Stimulated activated CD4-positive, alpha-beta T cell treated with anti-CD3 and anti-CD28 coated beads, Interleukin-15, amount 100 ng/mL, for 24 hours (primary cell): ENCODE measurements at places on chromosomes 13 and 19.

DNA sequence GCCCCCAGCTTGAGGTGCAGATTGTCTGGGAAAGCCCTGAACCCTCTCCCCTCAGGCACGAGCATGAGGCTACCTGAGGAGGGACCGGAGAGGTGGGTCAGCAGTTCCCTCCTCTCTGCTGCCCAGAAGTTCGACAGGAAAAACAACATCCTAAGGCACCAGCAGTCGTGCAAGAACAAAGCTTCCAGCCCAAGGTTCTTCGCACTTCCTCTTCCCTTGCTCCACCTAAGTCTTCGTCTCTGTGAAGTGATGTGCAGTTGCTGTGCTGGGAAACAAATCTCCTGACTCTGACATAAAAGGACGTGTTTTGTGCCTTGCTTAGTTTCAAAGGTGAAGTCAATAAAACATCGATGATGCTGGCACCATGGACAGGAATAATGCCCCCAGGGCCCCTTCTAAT, 173.3 kb downstream of the USP12 start:
- no peak for DNase-seq

DNA sequence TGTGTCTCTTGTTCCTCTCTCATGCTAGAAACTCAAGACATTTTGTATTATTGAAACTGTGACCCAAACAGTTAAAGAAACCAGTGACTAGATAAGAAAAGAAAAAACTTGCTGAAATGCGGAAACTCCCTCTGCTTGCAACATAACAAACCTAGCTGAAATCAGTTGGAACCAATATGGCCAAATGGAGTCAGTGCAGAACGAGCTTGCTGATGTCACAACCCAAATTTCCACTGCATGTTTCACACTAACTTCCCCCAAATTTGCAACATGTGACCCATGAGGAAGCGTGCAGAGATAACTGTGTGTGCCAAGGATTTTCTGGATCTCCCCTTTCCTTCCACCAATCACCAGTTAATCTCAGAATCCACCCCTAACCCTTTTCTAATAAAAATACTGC, 208.0 kb downstream of the DLEU7 start:
- DNase-seq: no peak

GRCh38 chr13:50905256-50905655, 4.3 kb upstream of the RNASEH2B start:
- no peak for DNase-seq

DNA sequence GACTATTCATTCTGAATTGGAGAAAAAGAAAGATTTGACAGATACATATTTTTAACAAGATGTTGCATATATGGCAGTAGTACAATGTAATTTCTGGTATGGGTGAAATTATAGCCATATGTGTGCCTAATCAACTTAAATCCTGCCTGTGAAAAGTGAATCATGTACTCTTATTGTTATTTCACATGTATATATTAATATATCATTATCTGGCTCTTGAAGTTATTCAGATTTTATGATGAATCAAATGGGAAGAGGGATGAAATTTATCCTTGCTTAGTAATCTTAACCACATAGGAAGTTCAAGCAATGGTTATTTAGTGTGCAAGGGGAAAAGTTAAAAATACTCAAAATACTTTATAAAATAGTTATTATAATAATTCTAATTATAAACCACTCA, 80.5 kb downstream of the GPC6 start:
- no peak for DNase-seq

DNA sequence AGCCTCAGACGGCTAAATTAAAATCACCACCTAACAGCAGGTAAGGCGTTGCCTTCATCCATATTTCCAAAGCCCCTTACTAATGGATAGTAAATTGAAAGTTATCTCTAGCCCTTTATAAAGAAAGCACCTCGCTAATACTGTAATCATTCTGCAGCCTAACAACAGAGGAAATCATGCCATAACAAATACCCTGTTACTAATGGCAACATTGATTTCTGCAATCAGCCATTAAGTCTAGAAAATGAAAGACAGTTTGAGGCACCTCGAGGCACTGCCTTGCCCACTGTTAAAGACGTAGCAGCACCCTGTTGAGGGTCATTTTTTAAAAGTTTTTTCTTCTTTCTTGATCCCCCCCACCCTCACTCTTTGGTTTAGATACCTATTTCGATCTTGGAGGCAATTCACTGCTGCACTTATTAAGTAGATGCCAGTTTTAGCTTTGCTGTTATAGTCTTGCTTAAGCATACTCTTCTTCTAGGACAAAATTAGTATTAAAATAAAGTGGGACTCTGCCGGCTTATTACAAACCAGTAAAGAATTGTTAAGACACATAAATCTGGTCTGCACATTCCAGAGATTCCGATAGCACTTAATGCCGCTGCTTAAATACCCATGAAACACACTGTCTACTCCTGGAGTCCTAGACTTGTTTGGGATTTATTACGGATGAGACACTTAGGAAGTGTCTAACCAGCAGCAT, 74.8 kb downstream of the ZNF536 start:
- DNase-seq: no peak

DNA sequence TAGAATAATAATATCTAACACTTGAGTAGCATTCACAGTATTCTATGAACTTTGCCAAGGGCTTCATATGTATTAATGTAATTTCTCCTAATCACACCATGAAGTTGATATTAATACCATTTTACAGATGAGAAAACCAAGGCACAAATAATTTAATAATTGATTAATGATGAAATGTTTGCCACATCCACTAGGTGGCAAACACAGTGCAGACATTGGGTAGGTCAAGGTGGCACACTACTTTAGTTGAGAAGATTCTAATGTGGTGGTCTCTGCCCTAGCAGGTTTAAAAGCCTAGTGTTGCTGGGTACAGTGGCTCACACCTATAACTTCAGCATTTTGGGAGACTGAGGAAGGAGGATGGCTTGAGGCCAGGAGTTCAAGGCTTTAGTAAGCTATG, 412.4 kb downstream of the SUCLA2 start:
- DNase-seq: no peak

GRCh38 chr19:8257052-8257443, 47.9 kb downstream of the CERS4 start:
- no peak for DNase-seq

- DNase-seq: no peak
Observed at GRCh38 chr13:99296398-99296797, 10.8 kb downstream of the GPR183 start.

GRCh38 chr19:10001899-10002298, 8.4 kb downstream of the COL5A3 start:
- DNase-seq: no peak

- DNase-seq: no peak
Observed at GRCh38 chr13:55664178-55664577, 1476.5 kb upstream of the PRR20A start.

DNA sequence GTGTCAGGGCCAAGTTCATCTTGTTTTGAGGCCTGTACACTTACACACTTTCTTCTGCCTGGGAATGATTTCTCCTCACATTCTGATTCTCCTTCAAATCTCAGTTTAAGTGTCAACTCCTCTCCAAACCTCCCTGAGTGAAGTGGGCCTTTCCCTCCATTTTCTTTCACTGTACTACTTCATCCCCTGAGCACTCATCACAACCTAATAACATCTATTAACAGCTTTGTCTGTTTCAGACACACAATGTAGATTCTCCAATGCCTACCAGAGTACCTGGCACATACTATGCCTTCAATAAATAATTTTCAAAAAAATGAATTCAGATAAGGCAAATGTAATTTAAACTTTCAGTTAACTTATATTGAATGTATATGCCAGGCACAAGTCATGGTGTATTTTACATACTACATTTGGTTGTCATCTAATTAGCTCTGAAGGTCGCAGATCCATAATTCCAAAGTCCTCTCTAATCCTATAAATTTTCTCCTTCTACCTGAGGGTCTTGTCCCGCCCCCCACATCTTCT, 357 bp upstream of the COG6 start:
- no peak for DNase-seq

DNA sequence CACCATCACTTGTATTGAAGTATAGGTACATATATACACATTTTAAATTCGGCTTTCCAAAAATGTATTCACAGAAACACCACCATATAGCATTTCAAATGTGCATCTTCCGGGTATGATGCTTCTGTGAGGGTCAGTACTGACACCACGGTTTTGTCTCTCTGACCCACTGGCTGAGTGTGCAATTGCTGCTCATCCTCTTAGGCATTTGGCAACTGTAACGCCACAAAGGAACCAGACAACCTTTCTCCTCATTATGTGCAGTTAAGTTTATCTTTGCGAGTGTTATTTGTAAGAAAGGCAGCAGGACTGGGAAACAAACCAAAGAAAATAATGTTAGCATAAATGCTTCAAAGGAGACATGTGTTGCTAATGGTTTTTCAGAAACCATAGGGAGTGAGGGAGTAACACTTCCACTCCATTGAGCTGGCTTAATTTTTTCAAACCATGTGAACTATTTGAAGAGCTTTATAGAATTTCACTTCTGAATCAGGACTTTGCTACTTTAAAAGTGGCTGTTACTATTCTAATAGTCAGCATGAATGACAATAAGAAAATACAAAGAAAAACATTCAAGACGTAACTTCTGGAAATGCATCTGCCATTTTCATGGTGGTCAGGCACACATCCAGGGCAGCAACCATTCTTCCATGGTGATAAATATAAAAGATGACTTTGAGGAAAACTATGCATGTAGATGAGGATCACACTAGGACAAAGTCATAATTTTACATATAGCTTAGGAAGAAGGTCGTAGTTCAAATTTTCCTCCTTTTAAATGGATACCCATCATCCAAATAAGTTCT, 423.3 kb downstream of the MZT1 start:
- DNase-seq: no peak

DNA sequence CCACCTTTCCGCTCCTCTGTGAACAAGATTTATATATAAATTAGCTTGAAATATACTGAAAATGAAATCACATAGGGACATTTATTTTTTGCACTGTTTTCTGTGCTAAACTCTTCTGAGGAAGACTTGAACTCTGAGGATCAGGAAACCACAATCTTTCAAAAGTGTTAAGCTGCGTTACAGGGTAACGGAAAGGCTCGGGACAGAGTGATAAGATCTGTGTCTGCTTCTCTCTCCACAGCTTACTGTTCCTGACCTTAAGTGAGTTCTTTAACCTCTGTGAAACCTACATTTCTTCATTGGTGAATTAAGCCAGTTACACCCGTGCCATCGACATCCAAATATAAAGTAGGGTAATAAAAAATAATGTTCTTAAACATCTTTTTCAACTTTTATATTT, 38.9 kb downstream of the DACH1 start:
- no peak for DNase-seq

- DNase-seq: no peak
Observed at GRCh38 chr13:94170145-94170571, 309.3 kb downstream of the DCT start.

DNA sequence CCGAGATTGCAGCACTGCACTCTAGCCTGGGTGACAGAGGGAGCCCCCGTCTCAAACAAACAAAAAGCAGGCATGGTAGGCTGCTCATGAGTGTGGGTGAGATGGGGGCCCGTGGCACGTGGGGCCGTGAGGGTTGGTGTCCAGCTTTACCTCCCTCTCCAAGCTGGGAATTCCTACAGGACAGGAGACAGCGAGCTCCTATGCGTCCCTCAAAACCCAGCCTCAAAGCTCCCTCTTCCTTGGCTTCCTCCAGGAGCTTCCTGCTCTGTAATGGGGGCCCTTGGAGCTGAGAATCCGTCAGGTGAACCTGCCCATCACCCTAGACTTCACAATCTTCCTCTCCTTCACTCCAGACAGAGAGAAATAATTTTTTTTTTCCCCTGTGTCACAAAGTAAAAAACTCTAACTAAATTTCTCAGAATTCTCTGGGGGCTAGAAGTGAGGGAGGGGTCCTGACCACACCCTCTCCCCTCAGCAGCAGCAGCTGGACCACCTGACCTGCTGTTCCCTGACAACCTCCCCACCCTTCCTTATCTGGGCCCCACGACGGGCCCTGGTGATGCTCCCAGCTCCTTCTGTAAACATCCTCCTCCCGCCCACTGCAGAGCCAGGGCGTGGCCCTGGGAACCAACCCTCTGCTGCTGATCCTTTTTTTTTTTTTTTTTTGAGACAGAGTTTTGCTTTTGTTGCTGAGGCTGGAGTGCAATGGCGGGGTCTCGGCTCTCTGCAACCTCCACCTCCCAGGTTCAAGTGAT, 22.1 kb upstream of the WDR18 start:
- DNase-seq: no peak

GRCh38 chr13:21672796-21673538, 2.1 kb downstream of the FGF9 start:
- DNase-seq: peak; percentile 16

DNA sequence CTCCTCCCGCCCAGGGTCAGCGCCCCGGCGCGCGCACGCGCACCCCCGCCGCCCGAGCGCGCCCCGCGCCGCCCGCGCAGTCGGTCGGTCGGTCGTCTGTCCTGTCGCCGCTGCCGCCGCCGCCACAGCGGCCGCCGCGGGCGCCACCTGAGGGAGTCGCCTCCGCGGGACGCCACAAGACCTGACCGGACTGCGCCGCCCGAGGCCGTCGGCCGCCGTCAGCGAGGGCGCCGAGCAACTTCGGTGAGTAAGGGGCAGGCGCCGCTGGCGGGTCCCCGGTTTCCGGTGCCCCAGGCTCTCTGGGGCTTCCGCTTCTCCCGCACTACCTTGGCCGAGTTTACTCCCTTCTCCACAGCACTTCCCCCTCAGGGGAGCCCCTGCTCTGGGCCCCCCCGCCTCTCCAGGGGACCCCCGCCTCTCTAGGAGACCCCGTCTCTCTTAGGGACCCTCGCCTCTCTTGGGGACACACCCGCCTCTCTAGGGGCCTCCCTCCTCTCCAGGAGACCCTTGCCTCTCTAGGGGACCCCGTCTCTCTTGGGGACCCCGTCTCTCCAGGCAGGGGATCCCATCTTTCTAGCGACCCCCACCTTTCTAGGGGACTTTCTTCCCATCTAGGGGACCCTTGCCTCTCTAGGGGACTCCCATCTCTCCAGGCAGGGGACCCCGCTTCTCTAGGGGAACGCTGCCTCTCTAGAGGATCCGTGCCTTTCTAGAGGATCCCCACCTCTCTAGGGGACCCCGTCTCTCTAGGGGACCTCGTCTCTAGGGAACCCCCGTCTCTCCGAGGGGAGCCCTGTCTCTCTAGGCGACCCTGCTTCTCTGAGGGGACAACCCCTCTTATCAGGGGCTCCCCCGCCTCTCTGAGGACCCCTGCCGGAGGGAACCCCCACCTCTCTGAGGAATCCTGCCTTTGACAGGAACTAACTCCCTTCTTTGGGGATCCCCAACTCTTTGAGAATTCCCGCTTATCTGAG, 19.3 kb upstream of the GATAD2A start:
- peak; percentile 73 for DNase-seq

GRCh38 chr13:98253526-98253925, 76.5 kb upstream of the RNF113B start:
- no peak for DNase-seq

- DNase-seq: no peak
Observed at GRCh38 chr13:73465617-73465971, 406.8 kb downstream of the KLF5 start.

DNA sequence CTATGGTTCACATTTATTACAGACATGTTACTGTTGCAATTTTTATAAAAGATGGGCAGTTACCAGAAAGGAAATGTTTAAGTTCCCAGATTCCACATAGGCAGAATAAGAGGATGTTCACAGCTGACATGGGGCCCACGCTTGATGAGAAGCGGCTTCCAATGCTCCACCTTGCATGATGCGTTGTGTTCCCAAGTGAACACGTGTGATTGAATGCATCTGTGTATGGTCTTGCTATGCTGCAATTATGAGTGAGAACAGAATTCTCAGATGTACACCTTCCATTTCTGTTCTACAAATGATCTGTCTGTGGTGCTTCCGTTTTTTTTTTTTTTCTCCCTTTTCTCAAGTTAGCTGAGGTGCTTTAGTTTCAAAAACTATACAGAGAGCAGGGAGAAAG, 15.5 kb downstream of the UPF3A start:
- DNase-seq: no peak
